Amniotic epithelial cell (primary cell): ENCODE measurements at places on chromosomes 1 and 21.
A peak's percentile ranks its signal among the peaks of the same experiment; 100 is the strongest.

DNA sequence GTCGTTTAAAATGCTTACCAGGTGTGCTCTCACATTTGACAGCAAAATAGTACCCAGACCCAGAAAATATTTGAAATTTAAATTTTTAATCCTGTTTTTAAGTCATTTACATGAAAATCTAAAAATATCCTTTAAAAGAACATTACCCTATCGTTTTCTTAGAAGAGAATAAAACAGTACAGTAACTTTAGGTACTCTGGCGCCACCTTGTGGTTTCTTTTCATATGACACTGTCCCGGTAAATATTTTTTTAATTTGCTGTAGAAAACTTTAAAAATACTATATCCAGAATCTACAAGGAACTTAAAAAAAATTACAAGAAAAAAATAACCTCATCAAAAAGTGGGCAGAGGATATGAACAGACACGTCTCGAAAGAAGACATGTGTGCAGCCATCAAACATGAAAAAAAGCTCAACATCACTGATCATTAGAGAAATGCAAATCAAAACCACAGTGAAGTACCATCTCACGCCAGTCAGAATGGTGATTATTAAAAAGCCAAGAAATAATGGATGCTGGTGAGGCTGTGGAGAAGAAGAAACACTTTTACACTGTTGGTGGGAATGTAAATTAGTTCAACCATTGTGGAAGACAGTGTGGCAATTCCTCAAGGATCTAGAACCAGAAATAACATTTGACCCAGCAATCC, 129.2 kb downstream of the RGS21 start:
- DNase-seq, result peak; percentile 43

- DNase-seq, result no peak
Measured at GRCh38 chr21:18705971-18706370, 302.4 kb upstream of the TMPRSS15 start.

GRCh38 chr1:58143972-58144697, 402.4 kb downstream of the OMA1 start:
- no peak for DNase-seq

DNA sequence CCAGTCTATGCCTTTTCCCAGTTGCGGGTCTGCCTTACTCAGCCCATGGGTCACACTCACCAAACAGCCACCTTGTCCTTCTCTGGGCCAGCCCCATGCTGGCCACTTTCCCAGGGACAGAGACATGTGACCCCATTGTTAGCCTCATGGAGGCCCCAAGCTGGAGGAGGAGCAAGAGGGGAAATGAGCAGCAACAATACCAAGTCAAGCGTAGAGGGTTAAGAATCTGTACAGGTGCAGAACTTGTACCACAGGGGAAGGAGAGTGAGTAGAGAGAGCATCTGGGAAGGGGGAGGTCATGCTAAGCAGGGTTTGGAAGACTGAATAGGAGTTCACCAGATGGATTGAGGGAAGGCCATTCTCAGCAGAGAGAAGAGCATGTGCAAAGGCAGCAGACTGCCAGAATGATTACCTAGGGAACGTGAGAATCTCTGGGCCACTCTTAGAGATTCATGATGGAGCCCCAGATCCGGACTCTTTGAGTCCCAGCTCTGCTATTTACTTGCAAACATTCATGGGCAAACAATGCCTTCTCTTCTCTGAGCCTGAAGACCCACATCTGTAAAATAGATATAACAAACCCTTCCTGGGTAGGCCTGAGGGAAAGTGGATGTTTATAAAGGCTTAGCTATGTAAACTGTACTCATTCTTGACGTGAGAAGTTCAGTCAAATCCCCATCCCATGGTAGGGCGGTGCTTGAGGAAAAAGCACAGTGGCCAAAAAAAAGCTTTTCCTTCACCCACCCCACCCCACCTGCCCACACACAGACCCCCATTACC, 2.8 kb upstream of the SLC2A1 start:
- DNase-seq, result no peak

- DNase-seq, result no peak
Measured at GRCh38 chr1:234047123-234047522, 142.6 kb downstream of the SLC35F3 start.

DNA sequence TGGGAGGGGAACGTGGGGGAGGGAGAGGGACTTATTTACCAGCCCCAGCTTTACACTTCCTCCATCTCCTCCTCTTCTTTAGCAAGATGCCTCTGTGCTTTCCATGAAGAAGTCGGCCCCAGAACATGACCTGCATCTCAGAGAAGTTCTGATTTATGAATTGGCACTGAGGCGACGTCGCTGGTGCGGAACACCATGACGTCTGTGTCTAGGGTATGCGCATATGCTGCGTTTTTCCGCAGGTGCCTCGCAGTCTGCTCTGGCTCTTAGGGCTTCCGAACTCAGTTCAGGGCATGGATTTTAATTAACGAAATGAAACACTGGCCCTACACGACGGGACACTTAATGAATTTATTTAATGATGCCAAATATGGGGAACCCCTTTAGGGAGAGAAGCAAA, 510.3 kb downstream of the SMYD3 start:
- no peak for DNase-seq

- DNase-seq, result no peak
Measured at GRCh38 chr21:35342440-35342839, 293.3 kb upstream of the RUNX1 start.

- DNase-seq, result no peak
Measured at GRCh38 chr1:116806671-116807070, 52.4 kb downstream of the CD2 start.

DNA sequence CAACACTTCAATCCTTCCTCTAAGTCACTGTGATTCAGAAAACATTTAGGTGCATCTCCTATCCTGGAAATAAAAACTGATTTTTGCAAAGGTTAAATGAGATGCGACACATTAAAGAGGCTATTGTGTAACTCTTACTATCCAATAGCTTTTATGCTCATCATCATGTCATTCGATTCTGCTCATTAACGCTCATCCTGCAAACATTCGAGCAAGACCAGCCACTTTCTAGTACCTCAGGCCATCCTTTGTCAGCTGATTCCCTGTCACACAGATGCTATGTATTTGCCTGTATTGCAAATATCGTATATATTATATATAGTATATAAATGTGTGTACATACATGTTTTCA, 131.6 kb downstream of the TLR5 start:
- DNase-seq, result no peak

- DNase-seq, result no peak
Measured at GRCh38 chr1:44785029-44785380, 3.0 kb downstream of the BEST4 start.

DNA sequence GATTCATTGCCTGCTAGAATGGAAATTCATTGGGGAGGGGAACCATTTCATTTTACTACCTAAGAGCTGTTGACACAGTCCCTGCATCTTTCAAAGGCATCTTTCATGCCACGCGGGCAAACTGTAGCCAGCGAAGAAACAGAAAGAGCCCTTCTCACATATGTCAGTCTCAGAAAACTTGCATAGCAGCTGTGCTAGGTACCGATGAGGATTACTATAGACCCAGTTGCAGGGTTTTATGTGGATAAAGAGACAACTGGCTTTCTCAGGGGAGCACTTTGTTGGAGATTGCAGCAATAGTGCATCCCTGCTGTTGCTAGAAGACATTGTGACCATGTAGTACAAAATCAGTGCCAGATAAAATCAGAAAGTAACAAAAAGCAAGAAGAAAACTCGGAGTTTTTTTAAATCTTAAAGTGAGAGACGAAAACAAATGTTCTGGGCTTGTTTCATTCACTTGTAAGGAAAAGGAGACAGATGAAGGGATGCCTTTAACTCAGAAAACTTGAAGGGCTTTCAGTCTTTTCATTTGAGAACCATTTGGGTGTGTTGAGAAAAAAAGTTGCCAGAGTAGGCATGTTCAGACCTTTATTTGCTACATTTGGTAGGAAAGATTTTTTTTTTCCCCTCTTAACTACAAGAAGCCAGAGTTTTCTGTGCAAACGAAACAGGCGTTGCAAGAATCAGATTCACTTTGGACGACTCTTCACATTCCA, 804.1 kb downstream of the USP25 start:
- no peak for DNase-seq

DNA sequence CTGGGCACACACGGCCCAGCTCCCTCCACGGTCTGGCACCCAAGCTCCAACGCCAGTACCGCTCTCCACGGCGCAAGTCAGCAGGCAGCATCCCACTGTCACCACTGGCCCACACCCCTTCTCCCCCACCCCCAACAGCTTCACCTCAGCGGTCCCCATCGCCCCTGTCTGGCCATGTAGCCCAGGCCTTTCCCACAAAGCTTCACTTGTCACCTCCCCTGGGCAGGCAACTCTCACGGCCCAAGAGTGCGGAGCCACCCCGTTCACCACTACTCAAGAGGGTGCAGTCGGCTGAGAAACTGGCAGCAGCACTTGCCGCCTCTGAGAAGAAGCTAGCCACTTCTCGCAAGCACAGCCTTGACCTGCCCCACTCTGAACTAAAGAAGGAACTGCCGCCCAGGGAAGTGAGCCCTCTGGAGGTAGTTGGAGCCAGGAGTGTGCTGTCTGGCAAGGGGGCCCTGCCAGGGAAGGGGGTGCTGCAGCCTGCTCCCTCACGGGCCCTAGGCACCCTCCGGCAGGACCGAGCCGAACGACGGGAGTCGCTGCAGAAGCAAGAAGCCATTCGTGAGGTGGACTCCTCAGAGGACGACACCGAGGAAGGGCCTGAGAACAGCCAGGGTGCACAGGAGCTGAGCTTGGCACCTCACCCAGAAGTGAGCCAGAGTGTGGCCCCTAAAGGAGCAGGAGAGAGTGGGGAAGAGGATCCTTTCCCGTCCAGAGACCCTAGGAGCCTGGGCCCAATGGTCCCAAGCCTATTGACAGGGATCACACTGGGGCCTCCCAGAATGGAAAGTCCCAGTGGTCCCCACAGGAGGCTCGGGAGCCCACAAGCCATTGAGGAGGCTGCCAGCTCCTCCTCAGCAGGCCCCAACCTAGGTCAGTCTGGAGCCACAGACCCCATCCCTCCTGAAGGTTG, 97.6 kb downstream of the PIK3R3 start:
- DNase-seq, result no peak

DNA sequence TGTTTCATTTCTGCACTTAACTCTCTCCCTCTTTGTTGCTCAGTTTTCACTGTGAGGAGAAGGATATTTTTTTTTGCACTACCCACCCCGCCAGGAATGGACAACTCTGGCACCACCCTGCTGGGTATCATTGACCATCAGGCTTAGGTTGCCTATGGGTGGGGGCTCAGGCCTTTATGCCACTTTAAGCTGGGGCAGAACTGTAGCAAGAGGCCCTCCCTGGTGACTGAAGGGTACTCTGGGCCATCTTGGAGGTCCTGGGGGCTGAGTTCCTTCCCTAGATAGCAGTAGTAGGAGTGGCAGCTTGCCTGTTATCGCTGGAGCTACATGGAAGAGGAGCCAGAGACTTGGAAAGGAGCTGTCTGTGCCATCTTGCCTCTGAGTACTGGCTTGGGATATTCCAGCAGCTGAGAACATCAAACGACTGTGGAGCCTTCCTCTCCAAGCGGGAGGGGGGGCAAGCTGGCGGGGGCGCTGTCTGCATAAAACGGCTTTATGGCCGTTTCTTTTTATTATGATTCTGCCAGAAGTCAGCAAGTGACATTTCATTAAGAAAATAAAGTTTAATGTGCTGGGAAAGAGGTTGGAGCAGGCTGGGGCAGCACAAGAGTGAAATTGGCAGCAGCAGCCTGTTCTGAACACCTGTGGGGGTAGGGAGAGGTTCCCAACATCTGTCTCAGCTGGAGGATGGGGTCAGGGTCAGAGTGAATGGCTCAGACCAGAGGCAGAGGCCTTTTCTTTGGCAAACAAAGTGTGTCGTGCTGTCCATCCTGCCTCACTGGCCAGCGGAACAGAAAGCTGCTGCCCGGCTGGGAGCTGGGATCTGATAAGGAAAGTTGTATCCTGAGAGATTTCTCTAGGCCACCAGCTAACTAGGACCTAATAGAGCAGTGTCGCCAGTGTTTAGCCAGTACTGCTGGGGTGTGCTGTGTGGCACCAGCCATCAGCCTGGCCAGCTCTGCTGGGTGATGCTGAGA, 32.9 kb downstream of the TMEM53 start:
- DNase-seq, result no peak

GRCh38 chr1:15579683-15580047, 5.2 kb downstream of the AGMAT start:
- no peak for DNase-seq

GRCh38 chr1:160061369-160062229, 8.4 kb downstream of the KCNJ10 start:
- no peak for DNase-seq

DNA sequence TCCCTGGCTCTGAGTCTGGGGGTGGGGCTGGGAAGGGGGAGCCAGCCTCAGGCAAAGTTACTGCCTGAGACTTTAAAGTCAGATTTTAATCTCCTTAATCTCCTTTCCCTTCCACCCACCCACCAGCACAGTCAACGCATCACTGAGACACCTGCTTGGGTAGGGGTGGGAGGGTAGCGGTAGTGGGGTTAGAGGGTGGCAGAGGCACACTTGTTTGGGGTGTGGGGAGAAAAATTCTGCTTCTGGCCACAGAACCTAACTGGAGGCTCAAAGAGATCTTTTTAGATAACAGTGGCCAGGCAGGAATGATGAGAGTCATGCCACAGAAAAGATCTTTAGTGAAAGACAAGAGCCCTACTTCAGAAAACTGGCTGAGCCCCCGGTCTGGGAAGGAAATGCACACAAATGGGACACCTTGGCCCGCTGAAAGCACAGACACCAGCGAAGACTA, 44.1 kb downstream of the CD247 start:
- no peak for DNase-seq

- DNase-seq, result no peak
Measured at GRCh38 chr1:226417350-226417749, 9.5 kb upstream of the PARP1 start.

DNA sequence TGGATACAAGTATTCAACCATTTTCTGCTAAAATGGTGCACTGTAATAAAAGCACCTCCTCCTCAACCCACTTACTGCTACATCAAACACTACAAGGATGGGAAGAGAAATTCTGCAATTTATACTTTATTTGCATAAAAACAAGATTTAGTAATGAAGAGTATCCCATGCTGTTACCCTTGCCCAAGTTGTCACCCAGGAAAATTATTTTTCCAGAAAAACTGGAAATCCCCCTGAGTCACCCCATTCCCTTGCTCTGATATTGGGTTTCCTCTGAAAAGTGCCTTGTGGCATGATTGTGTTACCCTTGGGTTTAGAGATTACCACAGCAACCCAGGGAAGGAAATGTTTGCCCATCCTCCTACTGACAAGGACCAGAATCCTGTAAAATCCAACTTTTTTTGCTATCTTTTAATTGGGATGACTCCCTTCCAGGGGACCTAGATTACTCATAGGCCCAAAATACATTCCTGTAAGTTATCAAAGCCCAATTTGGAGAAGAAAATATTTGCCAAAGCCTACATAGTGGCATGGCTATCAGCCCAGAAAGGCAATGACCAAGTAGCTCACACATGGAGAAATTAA, 16.5 kb upstream of the ZC3H11B start:
- no peak for DNase-seq

DNA sequence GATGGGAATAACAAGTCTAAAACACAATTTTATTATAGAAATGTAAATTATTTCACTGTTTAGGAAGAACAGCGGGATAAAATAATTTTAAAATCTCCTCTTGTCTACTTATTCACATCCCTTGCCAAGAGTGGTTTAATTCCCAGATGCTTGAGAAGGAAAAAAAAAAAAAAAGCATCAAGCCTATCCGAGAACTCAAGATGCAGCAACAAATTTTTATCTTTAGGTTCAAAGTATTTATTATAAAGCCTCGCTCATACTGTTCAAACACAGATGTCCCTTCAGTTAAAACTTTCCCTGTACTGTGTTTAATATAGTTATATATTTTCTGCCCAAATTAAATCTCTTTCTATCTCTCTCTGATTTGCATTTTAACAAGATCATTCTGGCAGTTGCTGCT, 1615.8 kb downstream of the PLA2G4A start:
- DNase-seq, result no peak
